Common myeloid progenitor, CD34-positive (primary cell): ENCODE measurements at places on chromosomes 6 and 20.

DNA sequence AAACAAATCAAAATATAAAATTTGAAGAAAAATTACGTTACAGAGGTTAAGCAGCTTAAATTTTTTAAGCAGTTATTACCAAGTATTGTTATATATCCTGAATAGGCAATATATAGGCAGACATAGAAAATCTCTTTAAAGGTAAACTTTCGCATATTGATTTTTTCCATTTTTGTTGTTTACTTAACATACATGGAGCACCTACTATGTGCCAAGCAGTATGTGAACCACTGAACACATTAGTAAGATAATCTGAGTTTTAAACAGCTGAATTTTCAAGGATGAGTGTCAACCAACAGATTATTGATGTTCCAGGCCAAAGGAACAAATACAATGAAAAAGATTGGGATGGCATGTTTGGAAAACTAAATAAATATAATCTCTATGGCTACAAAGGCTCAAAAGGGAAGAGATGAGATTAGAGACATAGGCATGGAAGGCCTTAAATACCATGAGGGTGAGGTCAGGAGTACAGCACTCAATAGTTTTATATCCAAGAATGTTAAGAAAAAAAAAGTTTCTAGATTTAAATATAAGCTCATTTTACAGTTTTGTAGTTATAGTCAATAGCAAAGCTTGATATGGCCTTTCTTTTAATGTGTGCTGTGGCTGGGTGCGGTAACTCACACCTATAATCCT, 277.5 kb downstream of the PTPRK start:
- H3K27me3 ChIP-seq: no peaks in the 10 kb centered on the region
- no peak for DNase-seq
- no peak overlapping the region for H3K27ac ChIP-seq
- H3K4me1 ChIP-seq: peaks cover 14% of the 10 kb centered on the region

DNA sequence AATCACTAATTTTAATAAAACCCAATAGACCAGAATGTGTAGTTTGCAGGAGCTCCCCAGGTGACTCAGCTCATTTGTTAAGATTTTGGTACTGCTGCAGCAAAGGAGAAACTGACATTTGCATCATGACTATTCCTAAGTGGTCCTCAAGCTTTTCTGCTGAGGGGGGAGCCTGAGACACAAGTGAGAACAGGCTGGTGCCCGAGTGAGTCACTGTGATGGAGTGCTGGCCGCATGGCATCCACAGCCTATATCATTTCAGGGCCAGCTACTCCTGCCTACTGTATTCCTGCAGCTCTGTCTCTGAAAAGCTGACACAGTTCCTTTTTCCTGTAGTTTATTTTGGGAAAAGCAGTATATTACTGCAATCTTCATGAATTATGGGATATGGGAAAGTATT, 113.7 kb upstream of the ENPP5 start:
- H3K27ac ChIP-seq: no peak overlapping the region
- no peaks in the 10 kb centered on the region for H3K27me3 ChIP-seq
- H3K4me1 ChIP-seq: peaks cover 13% of the 10 kb centered on the region
- peak; percentile 13 for DNase-seq
- H3K4me3 ChIP-seq: no peak overlapping the region

- H3K27me3 ChIP-seq: no peaks in the 10 kb centered on the region
- no peaks in the 10 kb centered on the region for H3K4me1 ChIP-seq
- no peaks in the 10 kb centered on the region for H3K36me3 ChIP-seq
- H3K27ac ChIP-seq: no peak overlapping the region
Observed at GRCh38 chr6:48378884-48379407, 267.9 kb upstream of the PTCHD4 start.

GRCh38 chr6:130676077-130676772, 151.0 kb upstream of the SMLR1 start:
- H3K4me3 ChIP-seq: no peak overlapping the region
- H3K36me3 ChIP-seq: no peaks in the 10 kb centered on the region
- DNase-seq: no peak
- H3K4me1 ChIP-seq: no peaks in the 10 kb centered on the region

- H3K4me3 ChIP-seq: no peak overlapping the region
- no peaks in the 10 kb centered on the region for H3K27me3 ChIP-seq
- H3K36me3 ChIP-seq: peaks cover 15% of the 10 kb centered on the region
- no peak overlapping the region for H3K27ac ChIP-seq
- peaks cover 6% of the 10 kb centered on the region for H3K4me1 ChIP-seq
- DNase-seq: no peak
Observed at GRCh38 chr20:20503777-20504530, 136.1 kb downstream of the INSM1 start.

- peak; percentile 69 for DNase-seq
- no peaks in the 10 kb centered on the region for H3K27me3 ChIP-seq
- H3K36me3 ChIP-seq: no peaks in the 10 kb centered on the region
- no peaks in the 10 kb centered on the region for H3K4me1 ChIP-seq
Observed at GRCh38 chr6:38493931-38494547, 145.7 kb downstream of the BTBD9 start.

DNA sequence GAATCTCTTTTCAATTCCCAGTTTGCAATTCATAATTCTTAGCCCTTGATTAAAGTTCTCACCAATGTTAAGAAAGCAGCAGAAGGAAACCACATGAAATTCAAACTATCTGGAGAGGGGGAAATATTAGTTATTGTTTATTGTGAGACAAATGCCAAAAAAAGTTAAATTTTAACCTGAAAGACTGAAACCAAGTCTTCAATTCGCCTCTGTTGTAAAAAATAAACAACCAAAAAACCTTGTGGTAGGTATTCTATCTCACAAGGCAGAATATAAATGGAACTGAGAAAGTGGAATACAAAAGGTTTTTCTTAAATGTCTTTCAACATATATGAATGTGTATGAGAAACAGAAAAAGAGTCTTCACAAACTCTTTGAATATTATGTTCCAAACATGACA, 24.8 kb downstream of the TMX4 start:
- H3K27me3 ChIP-seq: no peaks in the 10 kb centered on the region
- peaks cover 36% of the 10 kb centered on the region for H3K36me3 ChIP-seq
- no peaks in the 10 kb centered on the region for H3K4me1 ChIP-seq
- H3K4me3 ChIP-seq: no peak overlapping the region

- no peaks in the 10 kb centered on the region for H3K4me1 ChIP-seq
- peak; percentile 24 for DNase-seq
- H3K36me3 ChIP-seq: no peaks in the 10 kb centered on the region
Observed at GRCh38 chr6:95091823-95092436, 485.4 kb upstream of the MANEA start.

GRCh38 chr6:134431421-134431859, 113.5 kb upstream of the SGK1 start:
- DNase-seq: no peak
- H3K27me3 ChIP-seq: no peaks in the 10 kb centered on the region
- H3K27ac ChIP-seq: no peak overlapping the region
- H3K36me3 ChIP-seq: no peaks in the 10 kb centered on the region
- H3K4me3 ChIP-seq: no peak overlapping the region
- no peaks in the 10 kb centered on the region for H3K4me1 ChIP-seq

- no peak overlapping the region for H3K27ac ChIP-seq
- H3K4me3 ChIP-seq: no peak overlapping the region
- peaks cover 60% of the 10 kb centered on the region for H3K27me3 ChIP-seq
- H3K4me1 ChIP-seq: peaks cover 11% of the 10 kb centered on the region
- no peaks in the 10 kb centered on the region for H3K36me3 ChIP-seq
Observed at GRCh38 chr20:63036291-63036690, 29.5 kb upstream of the BHLHE23 start.

GRCh38 chr6:129759796-129760605, 50.0 kb upstream of the ARHGAP18 start:
- H3K36me3 ChIP-seq: no peaks in the 10 kb centered on the region
- DNase-seq: no peak
- H3K4me1 ChIP-seq: no peaks in the 10 kb centered on the region
- peaks cover 52% of the 10 kb centered on the region for H3K27me3 ChIP-seq
- H3K27ac ChIP-seq: no peak overlapping the region

DNA sequence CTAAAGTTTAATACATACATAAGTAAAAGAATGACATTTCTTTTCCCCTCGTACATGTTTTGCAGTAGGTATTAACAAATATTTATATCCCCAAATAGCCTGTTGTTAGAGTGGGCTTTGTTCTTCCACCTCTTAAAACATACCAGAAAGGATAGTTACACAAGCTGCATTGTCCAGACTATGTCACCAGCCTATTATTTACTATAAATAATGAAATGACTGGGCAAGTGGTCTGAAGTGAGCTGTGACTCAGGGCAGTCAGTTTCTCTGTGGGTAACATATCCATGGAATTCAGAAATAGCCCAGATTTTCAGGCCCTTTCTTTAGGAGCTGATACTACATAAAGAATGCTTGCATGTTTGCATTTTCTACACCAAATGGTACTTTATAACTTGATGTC, 60.1 kb downstream of the FUT9 start:
- DNase-seq: no peak
- no peak overlapping the region for H3K27ac ChIP-seq
- no peak overlapping the region for H3K4me3 ChIP-seq
- H3K27me3 ChIP-seq: no peaks in the 10 kb centered on the region
- no peaks in the 10 kb centered on the region for H3K4me1 ChIP-seq
- no peaks in the 10 kb centered on the region for H3K36me3 ChIP-seq

DNA sequence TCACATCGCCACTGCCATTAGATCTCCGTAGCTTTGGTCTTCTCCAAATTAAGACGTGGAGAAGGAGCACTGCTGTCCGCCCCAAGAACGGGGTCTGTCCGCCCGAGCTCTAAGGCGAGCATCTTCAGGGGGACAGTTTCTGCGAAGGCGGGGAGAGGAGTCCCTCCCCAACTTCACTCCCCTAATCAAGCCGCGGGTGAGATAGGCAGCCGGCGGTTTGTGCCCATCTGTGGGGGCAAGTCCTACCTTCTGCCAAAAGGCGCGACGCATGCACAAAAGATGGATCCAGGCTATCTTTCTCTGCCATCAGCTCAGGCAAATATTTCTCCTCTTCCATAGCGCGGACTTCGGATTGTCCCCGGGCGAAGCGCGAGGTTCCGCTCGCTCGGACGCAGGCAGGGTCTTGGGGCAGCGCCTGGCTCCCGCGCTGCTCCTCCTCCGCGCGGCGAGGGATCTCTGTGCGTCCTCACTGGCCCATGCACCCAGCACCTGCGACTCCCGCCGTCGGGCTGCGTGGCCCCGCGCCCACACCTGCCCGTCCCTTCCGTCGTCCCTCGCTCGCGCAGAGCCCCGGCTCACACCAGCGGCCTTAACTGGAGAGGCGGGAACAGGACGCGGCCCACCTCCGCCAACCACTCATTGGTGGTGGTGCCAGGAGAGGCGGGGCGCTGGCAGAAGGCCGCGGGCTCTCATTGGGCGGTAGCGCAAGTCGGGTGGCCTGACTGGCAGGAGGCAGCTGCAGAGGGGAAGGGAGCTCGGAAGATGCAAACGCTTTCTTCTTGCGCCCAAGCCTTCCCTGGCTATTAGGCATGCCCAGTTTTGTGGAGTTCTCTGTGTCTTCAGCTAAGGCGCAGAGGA, at the start of gene KHDRBS2:
Gene KHDRBS2 (minus strand): TSS at position 614 of the 858 bp plus-strand sequence.
- DNase-seq: peak; percentile 94
- H3K4me1 ChIP-seq: peaks cover 14% of the 10 kb centered on the region
- peak within 1 kb of the TSS; percentile 56 for H3K4me3 ChIP-seq
- no peak within 1 kb of the TSS for H3K27ac ChIP-seq
- no peaks in the 10 kb centered on the region for H3K27me3 ChIP-seq

GRCh38 chr6:6663421-6664135, 75.1 kb downstream of the LY86 start:
- no peak overlapping the region for H3K4me3 ChIP-seq
- no peaks in the 10 kb centered on the region for H3K27me3 ChIP-seq
- no peak for DNase-seq
- no peaks in the 10 kb centered on the region for H3K36me3 ChIP-seq
- peaks cover 61% of the 10 kb centered on the region for H3K4me1 ChIP-seq
- H3K27ac ChIP-seq: no peak overlapping the region

DNA sequence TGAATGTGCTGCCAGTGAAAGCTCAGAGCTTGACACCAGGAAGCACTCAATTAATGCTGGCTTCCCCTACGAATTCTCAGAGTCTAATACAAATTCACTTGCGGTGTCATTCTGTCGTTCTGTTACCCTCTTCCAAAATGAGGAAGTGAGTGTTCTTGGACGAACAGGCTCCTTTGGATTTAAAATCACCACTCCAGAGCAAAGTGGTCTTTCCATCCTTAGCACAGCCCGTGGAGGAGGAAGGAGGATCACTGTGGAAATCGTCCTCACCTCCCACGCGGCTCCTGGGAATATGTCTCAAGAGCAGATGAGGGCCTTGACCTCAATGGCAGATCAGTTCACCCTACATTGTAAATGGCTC, 41.7 kb downstream of the RIOK1 start:
- peaks cover 12% of the 10 kb centered on the region for H3K4me1 ChIP-seq
- DNase-seq: peak; percentile 92
- peak overlapping the region; percentile 60 for H3K4me3 ChIP-seq

DNA sequence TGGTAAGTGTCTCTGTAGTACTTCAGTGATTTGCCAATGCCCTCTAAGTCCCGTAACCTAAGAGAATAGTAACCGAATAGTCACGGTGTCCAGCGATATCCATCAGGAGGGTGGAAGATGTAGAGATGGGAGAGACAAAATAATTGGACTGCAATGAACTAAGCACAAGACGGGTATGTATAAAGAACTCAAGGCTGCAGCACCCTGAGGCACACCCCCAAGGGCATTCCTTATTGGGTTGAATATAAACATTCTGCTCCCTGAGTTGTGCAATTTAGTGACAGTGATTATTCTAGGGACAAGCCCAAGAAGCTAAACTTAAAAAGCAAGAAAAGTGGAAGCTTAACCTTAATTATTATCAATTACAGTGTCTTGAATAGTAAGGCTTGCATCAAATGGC, 14.6 kb downstream of the DST start:
- no peak overlapping the region for H3K27ac ChIP-seq
- no peak for DNase-seq
- peaks cover 3% of the 10 kb centered on the region for H3K36me3 ChIP-seq
- H3K27me3 ChIP-seq: no peaks in the 10 kb centered on the region
- no peaks in the 10 kb centered on the region for H3K4me1 ChIP-seq

DNA sequence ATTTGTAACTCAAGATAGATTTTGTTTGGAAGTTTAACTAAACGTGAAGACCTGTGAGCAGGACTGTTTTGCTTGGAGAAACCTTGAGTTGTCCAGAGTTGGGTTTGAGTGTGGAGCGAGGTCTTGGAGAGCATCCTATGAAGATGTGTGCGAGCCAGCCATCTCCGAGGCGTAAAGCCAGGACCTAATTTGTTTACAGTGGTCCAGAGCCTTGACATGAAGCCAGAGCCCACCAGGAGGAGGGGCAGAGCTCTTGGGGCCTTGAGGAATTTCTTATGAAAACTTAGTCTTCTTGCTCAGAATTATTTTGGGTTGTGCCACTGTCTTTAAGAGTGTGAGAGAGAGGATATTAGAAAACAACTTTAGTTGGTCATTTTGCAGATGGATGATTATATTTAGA, 6.3 kb downstream of the CHMP4B start:
- peaks cover 3% of the 10 kb centered on the region for H3K36me3 ChIP-seq
- H3K4me3 ChIP-seq: no peak overlapping the region
- H3K27ac ChIP-seq: no peak overlapping the region
- DNase-seq: no peak
- H3K27me3 ChIP-seq: no peaks in the 10 kb centered on the region

- no peaks in the 10 kb centered on the region for H3K4me1 ChIP-seq
- H3K27me3 ChIP-seq: no peaks in the 10 kb centered on the region
- no peak overlapping the region for H3K27ac ChIP-seq
- H3K4me3 ChIP-seq: no peak overlapping the region
Observed at GRCh38 chr6:157162766-157163433, 160.4 kb downstream of the TMEM242 start.

- peaks cover 26% of the 10 kb centered on the region for H3K4me1 ChIP-seq
- H3K27me3 ChIP-seq: no peaks in the 10 kb centered on the region
- peak; percentile 94 for DNase-seq
- no peak overlapping the region for H3K27ac ChIP-seq
Observed at GRCh38 chr20:1802385-1803060, 92.7 kb upstream of the SIRPA start.
